NCI-H526 treated with DMSO at 0.1 percent for 48 hours (cell line): ENCODE measurements at places on chromosomes 12 and 14.

DNA sequence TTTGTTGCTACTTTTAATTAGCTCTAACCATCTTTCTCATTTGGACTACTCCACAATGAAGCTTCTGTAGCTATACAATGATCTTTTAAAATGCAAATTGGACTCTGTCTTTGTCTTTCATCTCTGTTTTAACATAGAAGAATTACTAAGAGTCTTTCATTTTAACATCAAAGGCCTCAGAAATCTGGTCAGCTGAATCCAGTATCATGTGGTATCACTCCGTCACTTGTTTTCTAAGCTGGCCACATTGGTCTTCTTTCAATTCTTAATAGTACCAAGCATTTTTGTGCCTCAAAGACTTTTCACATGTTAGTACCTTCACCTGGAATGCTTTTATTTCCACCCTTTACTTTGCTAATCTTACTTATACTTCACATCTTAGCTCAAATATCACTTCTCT, 95.5 kb upstream of the SLC16A7 start:
- DNase-seq: no peak

DNA sequence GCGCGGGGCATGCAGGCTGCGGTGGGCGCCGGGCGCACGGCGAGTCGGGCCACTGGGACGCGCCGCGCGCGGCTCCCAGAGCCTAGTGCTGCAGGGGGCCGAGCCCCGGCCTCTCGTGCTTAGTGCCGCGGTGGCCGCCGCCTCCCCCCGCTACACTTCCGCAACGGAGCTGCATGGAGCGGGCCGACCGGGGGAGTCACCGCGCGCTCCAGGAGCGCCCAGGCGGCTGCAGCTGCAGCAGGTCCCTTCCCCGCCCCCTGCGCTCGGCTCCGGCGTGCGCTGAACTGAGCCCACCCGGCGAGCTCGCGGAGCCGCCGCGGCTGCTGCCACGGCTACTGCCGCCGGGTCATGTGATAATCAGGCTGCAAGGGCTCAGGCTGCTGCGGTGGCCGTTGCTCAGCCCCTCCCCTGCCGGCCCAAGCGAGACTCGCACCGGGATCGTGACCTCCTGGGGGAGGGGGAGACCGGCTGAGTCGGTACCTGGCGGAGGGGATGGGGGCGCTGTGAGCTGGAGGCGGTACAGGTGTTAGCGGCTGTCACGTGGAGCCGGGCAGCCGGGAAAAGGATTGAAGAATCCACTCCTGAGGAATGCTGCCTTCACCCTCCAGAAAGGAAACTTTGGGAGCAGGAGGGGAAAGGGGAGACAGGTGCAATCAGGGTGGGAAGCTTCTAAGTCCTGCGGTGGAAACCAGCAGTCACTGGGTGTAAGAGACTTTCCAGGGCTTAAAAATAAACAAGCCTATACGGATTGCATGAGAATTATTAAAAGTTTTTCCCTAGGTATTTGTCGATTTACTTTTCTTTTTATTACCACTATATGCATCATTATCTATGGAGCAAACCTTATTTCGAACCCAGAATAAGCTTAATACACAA, at the start of gene PPM1H:
Gene PPM1H, minus strand, starts transcription at position 352 of the 876 bp plus-strand sequence. CDS start 414 bp downstream, outside the sequence.
- peak; percentile 92 for DNase-seq

GRCh38 chr12:121033625-121034349, 5.3 kb downstream of the OASL start:
- no peak for DNase-seq

DNA sequence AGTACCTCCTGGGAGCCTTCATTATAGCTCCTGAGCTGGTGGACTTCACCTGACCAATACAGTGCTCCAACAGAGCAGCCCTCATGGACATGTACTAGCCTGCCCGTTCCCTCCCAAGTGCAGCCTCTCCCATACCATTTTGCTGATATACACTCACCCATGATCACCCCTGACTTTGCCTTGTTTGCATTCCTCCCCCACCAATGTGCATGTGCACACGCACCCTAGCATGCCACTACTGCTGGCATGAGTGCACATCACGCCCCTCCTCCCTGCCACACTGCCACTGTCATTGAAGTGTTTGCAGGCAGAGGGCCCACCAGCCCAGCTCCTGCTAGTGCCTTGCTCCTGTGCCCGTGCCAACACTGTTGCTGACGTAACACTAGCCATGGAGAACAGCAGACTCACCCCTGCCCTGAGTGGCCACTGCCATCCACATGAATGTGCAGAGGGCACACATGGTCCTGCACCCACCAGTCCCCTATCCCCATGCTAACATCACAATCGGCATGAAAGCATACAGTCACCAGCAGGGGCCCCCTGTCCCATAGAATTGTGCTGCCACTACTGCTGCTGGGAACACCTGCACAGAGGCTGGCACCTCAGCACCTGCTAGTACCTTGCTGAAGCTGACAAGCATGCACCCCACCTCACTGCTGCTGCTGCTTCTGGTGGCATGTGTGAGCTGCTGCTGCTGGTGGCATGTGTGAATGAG, 110.3 kb downstream of the SINHCAF start:
- no peak for DNase-seq

GRCh38 chr12:22625762-22626294, 857 bp downstream of the ETNK1 start:
- DNase-seq: peak; percentile 46

GRCh38 chr14:105074601-105075053, 9.4 kb upstream of the GPR132 start:
- no peak for DNase-seq

DNA sequence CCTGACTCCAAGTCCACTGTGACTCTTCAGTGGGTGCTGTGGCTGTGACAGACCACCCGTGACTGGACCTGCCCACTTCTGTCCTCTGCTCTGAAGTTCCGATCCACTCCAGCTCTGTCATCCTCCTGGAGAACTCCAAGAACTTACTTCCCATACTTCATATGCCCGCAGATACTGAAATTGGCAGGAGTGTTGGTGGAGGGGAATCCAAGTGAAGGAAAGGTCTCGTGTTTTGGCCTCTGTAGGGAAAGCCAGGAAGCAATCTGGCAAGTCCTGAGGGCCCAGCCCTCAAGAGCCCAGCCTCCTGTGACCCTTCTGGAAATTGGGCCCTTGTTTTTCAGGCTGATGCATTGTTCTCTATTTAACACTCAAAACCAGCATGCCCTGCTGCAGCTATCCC, 22.4 kb upstream of the FKBP4 start:
- DNase-seq: no peak

- DNase-seq: no peak
Observed at GRCh38 chr14:83173687-83174086, 1640.0 kb upstream of the SEL1L start.
